ENCODE measurements at places on chromosomes 7 and 10.

- no peak for DNase-seq
These were observed 57.2 kb downstream of the DDC start for GRCh38 chr7:50507898-50508470.

DNA sequence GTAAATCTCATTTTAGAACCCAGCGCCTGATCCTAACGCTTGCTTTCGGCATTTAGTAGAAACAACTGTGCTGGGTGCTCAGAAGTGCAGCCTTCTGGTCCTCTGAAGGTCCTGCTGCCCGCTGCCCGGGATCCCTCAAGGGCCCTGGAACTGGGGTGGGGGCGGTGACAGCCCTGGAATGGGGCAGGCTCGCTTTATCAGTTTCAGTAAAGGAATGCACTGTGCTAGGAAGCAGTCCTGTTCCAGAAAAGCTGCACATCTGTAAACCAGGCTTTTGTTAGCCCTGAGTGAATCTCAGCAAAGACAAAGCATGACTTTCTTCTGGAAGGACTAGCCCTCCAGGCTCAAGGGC, 254.6 kb downstream of the TNS3 start:
- no peak for DNase-seq

- DNase-seq, result no peak
These were observed 293.7 kb downstream of the BBS9 start for GRCh38 chr7:33422825-33423645.

GRCh38 chr10:111774486-111774885, 409.1 kb downstream of the GPAM start:
- no peak for DNase-seq

DNA sequence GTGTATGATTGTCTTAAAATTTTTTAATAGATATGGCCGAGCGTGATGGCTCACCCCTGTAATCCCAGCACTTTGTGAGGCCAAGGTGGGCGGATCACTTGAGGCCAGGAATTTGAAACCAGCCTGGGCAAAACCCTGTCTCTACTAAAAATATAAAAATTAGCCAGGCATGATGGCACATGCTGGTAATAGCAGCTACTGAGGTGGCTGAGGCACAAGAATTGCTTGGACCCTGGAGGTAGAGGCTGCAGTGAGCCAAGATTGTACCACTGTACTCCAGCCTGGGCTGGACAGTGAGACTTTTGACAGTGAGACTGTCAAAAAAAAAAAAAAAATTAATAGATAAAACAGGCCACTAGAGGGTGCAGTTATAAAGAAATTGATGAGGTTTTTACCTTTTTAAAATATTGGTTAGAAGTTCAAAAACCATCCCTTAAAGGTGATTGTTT, 20.5 kb downstream of the NOM1 start:
- DNase-seq, result no peak

- no peak for DNase-seq
These were observed 462.2 kb upstream of the NRP1 start for GRCh38 chr10:33796680-33797079.

- no peak for DNase-seq
These were observed 9.3 kb downstream of the SLC35G1 start for GRCh38 chr10:93903051-93903450.

GRCh38 chr7:102842284-102842683, 70.5 kb upstream of the LRRC17 start:
- no peak for DNase-seq

- no peak for DNase-seq
These were observed 55.6 kb downstream of the CC2D2B start for GRCh38 chr10:95963202-95963990.

DNA sequence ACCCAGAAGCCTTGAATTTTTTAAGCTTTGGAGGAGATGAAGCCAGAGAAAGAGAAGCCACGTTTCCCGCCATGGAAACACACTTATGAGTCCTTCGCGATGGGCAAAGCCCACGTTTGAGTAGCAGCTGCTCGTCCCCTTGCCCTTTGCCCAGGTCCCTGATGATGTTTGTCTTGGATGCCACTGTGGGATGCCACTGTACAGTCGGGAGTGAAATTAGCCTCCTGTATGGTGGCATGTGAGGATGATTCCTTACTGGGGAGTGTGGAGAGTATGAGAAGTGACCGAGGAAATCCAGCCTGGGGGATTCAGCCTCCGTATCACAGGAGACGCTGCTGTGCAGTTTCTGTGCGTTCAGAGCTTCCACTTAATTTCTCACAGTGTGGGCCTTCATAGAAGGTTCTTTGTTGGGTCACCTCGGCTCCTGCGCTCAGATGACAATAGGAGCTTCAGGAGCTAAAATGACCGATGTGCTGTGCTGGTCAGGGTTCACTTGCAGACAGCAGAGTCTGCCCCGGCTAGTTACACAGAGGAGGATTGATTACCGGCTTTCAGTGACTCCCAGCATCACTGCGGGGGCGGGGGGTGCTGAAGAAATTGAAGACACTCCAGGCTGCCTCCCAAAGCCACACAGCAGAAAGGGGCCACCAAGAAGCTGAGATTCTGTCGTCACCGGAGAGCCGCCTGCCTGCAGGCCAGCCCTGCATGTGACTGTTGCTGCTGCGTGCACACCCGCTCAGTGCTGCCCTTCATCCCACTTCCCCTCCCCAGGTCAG, 122.1 kb upstream of the SFMBT2 start:
- DNase-seq, result no peak

GRCh38 chr10:33950206-33950605, 615.7 kb upstream of the NRP1 start:
- no peak for DNase-seq

DNA sequence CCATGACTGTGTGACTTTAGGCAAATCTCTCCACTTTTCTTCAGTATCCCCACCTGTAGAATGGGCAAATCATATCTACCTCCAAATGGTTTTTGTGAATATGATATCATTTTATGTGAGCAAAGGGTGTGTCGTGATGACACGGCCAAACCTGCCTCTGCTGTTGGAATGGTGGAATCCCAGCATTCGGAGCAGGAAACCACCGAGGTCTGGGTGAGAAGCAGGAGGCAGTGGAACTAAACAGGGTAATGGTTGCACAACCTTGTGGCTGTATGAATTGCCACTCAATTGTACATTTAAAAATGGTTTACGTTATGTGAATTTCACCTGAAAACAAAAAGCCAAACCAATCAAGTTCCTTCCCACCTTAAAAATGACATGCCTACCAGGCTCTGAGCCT, 131.4 kb upstream of the ZMIZ1 start:
- no peak for DNase-seq

DNA sequence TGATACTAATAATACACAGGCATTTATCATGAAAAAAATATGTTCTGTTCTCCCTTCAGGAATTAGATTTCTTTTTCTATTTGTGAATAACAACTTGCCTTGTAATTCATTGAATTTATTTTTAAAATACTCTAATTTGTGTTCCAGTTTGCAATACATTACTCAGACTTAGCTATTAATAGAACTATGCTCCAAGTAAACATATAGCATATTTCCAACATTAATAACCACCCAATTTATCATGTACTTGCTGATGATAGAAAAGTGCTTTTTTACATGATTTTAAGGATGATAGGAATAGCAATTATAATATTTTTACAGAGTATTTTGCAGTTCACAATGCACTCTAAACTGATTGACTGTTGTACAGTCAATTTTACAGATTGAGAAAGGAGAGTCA, 338.8 kb upstream of the SEMA3D start:
- no peak for DNase-seq

DNA sequence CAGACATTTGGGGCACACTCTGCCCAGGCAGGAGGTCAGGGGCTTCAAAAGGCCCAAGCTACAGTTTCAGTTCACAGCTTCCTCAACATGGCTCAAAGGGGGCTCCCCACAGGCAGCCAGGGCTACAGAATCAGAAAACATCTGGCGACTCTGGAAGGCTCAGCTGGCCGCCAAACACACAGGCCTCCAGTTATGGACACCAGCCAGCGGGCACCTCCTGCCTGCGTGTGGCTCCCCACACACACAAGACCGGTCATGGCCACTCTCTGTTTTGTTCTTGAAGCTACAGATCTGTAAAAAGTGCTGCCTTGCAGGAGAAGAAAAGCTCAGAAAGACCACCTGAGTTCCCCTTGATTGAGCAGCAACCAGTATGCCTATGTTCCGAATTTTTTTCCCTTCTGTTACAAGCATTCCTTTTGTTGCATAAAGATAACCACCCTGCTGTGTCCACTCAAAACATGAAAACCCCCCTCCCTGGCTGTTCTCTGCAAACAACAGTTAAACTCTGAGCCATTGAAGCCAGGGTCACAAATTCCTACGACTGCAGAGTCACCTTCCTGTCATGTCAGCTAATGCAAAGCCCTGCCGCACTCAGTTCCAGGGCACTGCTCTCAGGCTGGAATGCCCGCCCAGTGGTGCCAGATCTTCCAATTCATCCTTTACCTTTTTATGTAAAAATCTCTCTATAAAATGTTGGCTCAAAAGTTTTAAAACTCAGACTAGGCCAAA, 33.6 kb downstream of the VSTM4 start:
- no peak for DNase-seq

- peak; percentile 36 for DNase-seq
These were observed 29.9 kb upstream of the HNRNPH3 start for GRCh38 chr10:68301790-68302502.

DNA sequence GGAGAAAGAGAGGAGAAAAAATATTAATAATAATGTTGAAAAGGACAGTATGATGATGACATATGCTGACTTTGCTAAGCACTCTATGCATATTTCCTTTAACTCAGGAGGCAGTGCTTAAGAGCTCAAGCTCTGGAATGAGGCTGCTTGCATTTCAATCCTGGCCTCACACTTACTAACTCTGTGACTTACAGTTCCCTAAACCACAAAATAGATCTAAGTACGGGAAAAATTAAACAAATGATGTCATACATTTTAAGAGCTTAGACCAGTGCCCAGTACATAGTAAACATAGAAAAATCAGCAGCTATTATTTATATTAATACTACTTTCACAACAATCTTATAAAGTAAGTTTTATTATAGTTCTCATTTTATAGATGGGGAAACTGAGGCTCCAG, 61.3 kb downstream of the GFRA1 start:
- DNase-seq, result no peak

DNA sequence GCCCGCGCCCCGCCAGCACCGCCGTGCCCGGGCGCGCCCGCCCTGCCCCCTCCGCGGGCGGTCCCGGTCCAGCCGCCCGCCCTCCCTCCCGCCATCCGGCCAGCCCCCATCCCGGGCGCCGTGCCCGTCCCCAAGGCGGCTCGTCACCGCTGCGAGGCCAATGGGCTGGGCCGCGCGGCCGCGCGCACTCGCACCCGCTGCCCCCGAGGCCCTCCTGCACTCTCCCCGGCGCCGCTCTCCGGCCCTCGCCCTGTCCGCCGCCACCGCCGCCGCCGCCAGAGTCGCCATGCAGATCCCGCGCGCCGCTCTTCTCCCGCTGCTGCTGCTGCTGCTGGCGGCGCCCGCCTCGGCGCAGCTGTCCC, at the start of gene HTRA1:
Gene HTRA1, plus strand, starts transcription at position 187 of the 362 bp plus-strand sequence. Its CDS starts 100 bp downstream, at position 287.
- peak; percentile 68 for DNase-seq

- peak; percentile 100 for DNase-seq
These were observed at the start of gene ZNF503 for GRCh38 chr10:75401569-75402485. Gene ZNF503 (minus strand): TSS chr10:75401764. CDS start chr10:75401419, 345 bp downstream.

GRCh38 chr10:118045837-118046394, 825 bp downstream of the RAB11FIP2 start:
- DNase-seq, result peak; percentile 38

DNA sequence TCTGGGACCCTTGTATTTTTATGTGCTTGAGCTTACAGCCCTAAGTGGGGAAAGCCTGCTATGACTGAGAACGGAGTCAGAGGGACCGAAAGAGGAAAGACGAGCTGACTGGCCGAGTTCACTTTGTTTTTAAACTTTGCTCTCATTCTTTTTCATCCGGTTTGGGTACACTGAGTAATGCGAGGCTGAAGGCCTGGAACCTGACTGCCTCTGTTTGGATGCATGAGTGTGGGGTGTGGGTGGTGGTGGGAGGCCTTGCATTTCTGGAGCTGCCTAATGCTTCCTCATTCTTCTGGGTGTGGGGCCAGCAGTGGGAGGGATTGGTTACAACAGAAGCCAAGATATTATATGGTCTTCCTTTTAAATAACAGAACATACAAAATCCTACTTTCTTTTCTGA, 155.5 kb downstream of the BUB3 start:
- no peak for DNase-seq

DNA sequence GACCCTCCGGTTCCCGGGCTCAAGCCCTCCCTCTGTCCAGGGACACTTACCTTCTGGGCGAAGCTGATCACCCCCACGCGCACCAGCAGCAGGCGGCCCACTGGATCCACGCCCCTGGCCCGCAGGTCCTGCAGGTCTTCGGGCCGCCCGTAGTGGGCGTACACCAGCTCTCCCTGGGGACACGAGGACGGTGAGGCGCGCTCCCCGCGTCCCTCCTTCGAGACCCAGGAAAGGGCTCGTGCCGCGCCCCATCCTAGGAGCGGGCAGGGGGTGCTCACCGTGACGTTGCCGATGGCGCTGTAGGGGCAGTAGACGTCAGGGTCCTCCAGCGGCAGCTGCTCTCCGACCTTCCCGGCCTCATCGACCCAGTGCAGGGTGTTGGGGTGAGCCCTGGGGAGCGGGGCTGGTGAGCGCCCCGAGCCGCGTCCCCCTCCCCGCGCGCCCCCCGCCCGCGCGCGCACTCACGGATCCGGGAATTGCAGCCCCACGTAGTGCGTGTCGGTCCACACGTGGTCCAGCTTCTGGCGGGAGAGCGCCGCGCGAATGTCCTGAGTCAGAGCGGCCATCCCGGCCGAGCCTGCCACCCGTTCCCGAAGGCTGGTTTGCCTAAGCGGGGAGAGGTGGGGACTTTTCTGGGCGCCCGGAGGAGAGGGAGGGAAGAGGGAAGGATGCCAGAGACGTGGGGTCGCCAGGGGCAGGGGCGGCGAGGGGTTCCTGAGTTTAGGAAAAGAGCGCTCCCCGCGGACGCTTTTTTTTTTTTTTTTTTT, 8.2 kb downstream of the TFR2 start:
- DNase-seq, result no peak

DNA sequence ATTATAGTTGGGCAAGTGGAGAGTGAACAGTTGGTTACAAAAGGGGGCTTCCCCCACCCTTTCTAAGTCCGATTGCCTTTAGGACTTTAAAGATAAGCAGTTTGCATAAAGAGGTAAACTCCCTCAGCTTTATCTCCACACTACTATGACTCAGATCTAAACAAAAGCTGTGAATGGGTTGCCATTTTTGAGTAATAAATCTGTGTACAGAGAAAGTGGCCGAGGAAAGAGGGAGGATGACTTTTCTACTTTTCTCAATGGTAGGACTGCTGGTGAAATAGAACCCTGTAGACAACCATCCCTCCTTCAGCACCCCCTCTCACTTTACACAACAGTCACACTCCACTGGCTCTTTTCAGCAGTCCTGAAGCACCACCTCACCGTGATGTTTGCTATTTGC, 71.2 kb downstream of the DNMBP start:
- DNase-seq, result no peak

GRCh38 chr10:36224431-36224985, 582.4 kb upstream of the FZD8 start:
- no peak for DNase-seq

GRCh38 chr7:130909161-130909836, 175.3 kb upstream of the KLF14 start:
- DNase-seq, result no peak

Data from H54 (cell line).